Activated T-cell treated with anti-CD3 and anti-CD28 coated beads, Interleukin-2, amount 50 U/mL, for 4 hours (primary cell): ENCODE measurements at places on chromosomes 1 and 21. TPM values are rescaled to one million over a fixed set of nuclear protein-coding genes. Genes with fewer than 3 reads are reported as not detected.

- DNase-seq, result no peak
These were observed 172.8 kb upstream of the TMEM51 start for GRCh38 chr1:14980621-14981218.

- DNase-seq, result no peak
These were observed 16.4 kb upstream of the F13B start for GRCh38 chr1:197083474-197083873.

KRTAP21-2 gene
- not detected for total RNA-seq

OR2C3 gene
- not detected for total RNA-seq

GRCh38 chr1:177897281-177897997 lies 72.4 kb downstream of the SEC16B start:
- no peak for DNase-seq

IL23R gene
- total RNA-seq, result 8.6 TPM

DNA sequence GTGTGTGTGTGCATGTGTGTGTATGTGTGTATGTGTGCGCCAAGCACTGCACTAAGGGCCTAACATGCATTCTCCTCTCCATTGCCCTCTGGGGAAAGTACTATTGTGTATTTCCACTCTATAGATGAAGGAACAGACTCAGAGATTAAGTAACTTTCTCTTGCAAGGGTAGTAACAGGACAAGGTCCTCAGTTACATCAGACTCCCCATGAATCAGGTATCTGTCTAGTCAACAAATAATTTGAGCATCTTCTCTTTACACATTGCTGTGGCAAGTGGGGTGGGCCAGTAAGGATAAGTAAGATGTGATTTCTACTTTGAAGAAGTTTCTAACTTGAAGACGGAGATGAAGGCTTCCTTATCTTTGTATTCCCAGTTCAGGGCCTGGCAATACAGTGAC lies 5.0 kb upstream of the HTR1D start:
- no peak for DNase-seq
